Activated CD4-positive, CD25-positive, alpha-beta regulatory T cell treated with anti-CD3 and anti-CD28 coated beads, Interleukin-2, amount 50 U/mL, for 72 hours (primary cell): ENCODE measurements at places on chromosomes 1 and 21.
A peak's percentile ranks its signal among the peaks of the same experiment; 100 is the strongest.

GRCh38 chr21:17580319-17580718 lies 32.4 kb downstream of the BTG3 start:
- no peak for DNase-seq

DNA sequence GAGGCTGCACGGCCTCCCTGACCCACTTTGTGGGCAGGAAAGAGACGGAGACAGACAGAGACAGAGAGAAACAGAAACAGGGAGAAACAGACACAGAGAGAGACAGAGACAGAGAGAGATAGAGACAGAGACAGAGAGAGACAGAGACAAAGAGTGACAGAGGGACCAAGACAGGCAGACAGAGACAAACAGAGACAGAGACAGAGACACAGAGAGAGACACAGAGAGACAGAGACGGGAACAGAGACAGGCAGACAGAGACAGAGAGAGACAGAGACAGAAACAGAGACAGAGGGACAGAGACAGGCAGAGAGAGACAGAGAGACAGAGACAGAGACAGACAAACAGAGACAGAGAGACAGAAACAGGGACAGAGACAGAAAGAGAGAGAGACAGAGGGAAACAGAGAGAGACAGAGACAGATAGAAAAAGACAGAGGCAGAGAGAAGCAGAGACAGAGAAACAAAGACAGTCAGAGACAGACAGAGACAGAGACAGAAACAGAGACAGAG lies 3.1 kb downstream of the COL6A1 start:
- no peak for DNase-seq

- DNase-seq, result no peak
Measured at GRCh38 chr1:20992322-20993056, 184.2 kb downstream of the EIF4G3 start.

GRCh38 chr1:115613767-115614166 lies 28.0 kb upstream of the VANGL1 start:
- no peak for DNase-seq

DNA sequence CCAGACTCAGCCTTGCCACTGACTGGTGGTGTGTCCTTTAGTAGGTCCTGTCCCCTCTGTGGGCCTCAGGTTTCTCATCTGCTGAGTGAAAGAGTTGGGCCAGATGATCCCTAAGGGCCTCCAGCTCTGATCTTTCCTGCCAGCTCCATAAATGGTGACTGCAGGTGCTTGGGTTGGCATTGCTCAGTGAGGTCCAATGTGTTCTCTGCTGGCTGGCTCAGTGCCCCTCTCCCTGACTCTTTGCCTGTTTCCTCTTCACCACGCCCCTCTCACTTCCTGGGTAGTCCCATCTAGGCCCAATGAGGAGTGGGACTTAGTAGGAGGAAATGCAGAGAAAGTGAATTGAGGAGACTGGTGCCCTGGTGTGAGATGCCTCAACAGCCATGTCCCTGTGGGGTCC lies 36.6 kb downstream of the UBE2T start:
- DNase-seq, result no peak

DNA sequence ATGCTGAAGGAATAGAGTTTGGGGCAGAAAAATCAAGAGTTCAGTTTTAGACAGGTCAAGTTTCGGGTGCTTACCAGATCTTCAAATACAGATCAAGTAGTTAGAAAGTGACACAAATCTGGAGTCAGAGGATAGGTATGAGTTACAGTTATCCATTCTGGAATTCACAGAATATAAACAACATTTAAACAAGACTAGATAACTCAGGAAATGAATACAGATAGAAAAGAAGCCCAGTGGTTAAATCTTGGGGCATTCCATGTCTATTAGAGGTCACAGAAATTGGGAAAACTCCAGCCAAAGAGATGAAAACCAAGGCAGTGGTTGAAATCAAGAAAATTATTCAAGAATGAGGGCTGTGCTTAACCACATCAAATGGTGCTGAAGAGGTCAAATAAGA lies 187.0 kb upstream of the HP1BP3 start:
- no peak for DNase-seq

DNA sequence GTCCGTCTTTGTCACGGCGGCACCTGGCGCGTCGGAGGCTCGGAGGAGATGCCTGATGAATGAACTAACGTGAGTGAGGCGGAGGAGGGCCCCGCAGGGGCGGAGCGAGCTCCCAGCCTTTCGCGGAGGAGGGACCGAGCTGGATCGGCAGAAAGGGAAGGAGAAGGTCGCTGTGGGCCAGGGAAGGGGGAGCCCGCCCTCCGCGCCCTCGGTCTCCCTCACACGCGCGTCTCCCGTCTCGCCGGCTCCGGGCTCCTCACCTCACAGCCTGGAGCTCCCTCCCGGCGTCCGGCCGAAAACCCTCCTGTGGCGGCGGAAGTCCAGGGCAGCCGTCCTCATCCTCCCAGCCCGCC lies 519 bp downstream of the ZNF496 start:
- DNase-seq, result peak; percentile 70

GRCh38 chr1:55524006-55524405 lies 308.8 kb upstream of the USP24 start:
- no peak for DNase-seq

DNA sequence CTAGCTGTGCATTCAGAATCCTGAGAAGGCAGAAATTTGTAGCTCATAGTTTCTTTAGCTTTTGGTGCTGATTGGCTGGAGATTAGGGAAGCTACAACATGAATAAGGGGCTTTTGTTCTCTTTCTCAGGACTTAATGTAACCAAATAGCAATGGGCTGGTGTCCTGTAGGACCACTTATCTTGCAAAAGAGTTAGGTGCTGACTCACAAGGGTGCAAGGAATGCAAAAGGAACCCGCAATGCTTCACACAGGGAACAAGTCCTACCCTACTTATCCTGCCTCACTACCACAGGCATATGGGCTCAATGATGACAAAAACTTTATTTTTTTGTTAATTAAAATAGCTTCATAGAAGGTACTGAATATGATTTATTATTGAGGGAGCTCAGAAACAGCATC lies 541.5 kb downstream of the AMY1C start:
- DNase-seq, result no peak

DNA sequence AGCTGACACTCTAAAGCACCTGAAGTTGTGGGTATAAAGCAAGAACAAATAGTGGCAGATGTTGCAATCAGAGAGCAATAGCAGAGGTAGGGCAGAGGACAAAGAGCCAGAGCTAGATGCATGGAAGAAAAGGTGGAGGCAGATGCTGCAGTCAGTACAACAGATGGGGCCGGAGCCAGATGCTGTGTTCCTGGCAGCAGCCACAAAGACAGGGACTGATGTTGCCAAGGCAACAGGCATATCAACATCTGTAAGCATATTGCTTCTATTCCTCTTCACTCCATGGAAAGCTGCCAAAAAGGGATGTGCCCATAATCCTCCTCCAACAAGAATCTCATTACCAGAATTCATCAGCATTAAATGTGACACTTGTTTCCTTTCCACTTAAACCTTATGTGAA lies 108.0 kb downstream of the TNNI3K start:
- DNase-seq, result no peak

- DNase-seq, result no peak
Measured at GRCh38 chr21:32206631-32207405, 72.0 kb downstream of the MIS18A start.

DNA sequence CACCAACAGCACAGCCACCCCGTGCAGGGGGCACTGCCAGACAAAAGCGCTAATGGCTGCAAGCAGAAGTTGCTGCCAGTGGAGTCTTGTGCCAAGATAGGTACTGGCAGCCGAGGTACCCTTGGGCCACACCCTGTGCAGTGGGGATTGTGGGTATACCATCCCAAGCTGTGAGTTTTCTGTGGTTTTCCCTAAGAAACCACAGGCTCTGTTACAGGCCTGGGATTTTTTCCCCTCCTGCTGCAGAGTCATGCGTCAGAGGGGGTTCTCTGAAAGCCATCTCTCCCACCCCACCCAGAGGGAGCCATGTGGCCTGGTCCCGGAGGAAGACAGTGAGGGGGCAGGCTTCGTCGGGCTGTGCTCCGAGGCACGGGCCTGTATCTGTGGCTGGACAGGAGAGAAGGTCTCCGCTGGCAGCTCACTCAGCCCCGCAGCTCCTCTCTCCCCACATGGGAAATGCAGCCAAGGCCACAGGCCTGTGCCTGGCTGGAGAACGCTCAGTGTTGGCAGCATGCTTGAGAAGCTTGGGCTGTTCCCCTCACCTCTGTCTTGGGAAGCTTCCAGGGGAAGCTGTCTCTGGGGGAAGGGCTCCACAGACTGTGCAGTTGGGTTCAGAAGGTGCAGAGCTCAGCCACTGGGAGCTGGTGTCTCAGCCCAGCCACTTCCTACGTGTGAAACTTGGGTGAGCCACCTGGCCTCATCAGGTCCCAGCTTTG lies 42.5 kb downstream of the NEK2 start:
- no peak for DNase-seq

- no peak for DNase-seq
Measured at GRCh38 chr1:90400131-90400530, 317.0 kb downstream of the BARHL2 start.

DNA sequence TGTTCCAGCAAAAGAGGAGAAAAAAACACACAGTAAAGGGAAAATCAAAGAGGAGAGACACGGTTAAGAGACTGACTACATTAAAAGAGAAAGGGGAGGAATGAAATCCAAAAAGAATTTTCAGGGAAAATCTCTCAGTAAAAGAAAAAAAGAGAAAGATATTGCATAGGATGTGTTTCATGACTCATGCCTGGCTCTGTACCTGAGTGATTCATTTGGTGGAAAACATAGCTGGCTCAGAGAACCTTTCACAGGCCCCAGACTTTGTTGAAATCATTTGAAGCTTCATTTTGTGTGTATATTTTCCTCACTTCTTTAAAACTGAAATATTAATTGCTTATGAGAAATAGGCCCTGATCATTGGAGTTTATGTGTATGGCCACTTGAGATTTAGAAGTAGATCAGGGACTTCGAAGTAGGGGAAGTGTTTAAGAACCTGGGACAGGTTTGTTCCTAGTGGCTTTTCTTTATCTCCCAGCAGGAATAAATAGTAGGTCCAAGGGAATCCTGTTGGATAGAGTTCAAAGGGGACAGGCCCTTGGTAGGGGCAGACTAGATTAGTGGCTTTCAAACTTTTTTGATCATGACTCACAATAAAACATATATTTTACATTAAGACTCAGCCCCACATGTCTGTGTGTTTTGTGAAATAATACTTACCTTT lies 239.1 kb upstream of the SGIP1 start:
- DNase-seq, result no peak

DNA sequence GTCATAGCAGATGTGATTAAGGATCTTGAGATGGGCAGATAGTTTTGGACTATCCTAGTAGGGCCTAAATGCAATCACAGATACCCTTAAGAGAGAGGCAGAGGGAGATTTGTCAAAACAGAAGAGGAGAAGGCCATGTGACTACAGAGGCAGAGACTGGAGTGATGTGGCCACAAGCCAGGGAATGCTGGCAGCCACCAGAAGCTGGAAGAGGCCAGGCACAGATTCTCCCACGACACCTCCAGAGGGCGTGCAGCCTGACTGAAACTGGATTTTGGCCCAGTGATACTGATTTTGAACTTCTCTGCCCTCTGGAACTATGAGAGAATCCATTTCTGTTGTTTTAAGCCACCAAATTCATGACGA lies 52.1 kb upstream of the EPS8L3 start:
- no peak for DNase-seq

- no peak for DNase-seq
Measured at GRCh38 chr1:214455479-214455878, 95.9 kb downstream of the PTPN14 start.

- DNase-seq, result no peak
Measured at GRCh38 chr1:228226956-228227791, 19.3 kb downstream of the OBSCN start.

- DNase-seq, result no peak
Measured at GRCh38 chr1:213180833-213181232, 129.8 kb downstream of the RPS6KC1 start.

DNA sequence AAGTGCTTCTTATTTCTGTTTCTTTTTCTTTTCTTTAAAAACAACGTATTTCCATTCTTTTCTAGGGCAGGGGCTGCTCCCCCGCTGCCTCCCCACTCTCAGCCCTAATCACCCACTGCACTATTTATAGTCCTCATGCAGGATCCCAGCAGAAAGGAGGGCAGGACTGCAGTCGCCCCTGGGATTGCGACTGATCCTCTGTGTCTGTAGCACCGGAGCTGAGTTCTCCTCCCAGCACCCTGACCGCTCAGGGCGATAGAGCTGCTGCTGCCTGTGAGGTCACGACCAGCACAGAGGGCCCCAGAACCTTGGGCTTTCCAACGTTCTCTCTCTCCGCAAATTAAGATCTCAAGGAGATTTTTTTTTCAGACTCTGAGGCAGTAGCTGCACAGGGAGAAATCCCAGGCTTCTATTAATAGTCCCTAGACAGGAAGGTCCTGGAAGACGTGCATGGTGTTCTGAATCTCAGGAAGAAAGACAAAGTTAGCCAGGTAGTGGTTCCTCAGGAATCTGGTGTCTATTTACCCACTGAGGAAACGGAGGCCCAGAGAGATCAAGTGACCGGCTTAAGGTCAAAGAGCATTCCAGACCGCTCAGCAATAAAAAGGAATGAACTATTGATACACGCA lies 46.8 kb downstream of the PRAMEF20 start:
- DNase-seq, result no peak

GRCh38 chr1:23452011-23452411 lies 27.5 kb upstream of the TCEA3 start:
- no peak for DNase-seq

GRCh38 chr1:64842224-64842623 lies 97.3 kb downstream of the RAVER2 start:
- DNase-seq, result no peak

DNA sequence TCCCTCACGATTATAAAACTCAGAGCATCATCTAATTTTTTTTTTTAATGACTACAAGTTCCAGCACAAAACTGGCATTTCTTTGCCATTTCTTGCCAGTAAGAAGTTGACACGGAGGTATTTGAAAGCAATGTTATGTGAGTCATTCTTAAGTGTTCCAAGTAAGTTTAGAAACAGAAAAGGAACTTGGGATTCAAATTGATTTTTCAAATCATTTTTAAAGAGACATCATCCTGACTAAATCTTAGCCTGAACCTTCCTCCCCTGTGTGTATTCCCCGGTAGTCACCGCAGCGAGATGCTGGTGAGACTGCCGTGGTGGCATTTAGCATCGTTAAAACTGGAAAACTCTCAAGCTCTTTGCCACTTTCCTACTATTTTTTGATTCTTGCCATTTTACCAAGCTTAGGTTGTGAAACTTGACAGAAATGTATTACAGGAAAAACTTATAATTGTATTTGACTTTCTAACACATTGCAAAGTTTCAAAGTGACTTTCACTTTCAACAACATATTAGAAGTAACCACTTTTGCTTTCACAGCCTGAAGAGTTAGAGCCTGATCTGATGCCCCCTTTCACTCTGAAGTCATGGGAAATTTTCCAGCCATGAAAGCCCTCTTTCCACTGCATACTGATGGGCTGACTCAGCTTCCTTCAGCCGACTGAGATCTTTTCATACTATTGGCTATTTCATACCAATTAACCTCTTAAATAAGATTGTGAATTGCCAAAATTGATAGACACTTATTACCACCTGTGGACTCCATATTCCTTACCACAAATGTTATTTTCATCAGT lies 61.4 kb downstream of the OLFML2B start:
- DNase-seq, result no peak
